ENCODE measurements at places on chromosomes 5 and 9.

- DNase-seq, result no peak
These were observed 102.4 kb upstream of the OTULINL start for GRCh38 chr5:14479143-14479696.

GRCh38 chr5:6043491-6044310 lies 334.6 kb downstream of the MED10 start:
- DNase-seq, result no peak

- DNase-seq, result no peak
These were observed 14.5 kb downstream of the ADAM19 start for GRCh38 chr5:157561110-157561509.

GRCh38 chr9:99835581-99835980 lies 13.9 kb downstream of the NR4A3 start:
- no peak for DNase-seq

GRCh38 chr9:100227636-100228035 lies 125.1 kb downstream of the TEX10 start:
- no peak for DNase-seq

DNA sequence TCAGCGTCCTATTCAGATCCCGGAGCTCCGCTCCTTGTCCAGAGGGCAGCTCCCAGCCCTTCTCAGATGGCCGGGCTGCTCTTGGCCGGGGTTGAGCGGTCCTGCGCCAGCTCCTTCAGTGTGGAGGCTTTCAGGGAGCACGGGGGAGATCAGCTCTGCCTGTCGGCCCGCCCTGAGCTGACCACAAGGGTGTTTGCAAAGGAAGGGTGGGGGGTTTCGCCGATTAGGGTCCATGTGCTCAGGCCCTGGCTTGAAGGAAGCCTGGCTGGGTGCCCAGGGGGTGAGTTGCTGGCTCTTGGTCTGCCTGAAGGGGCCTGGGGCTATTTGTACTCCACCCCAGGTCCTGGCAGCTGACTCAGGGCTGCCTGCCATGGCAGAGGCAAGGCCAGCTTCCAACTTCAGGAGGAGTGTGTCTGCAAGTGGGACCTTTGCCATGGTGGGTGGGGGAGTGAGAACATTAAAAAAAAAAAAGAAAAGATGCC lies 250.1 kb upstream of the KLF4 start:
- no peak for DNase-seq

DNA sequence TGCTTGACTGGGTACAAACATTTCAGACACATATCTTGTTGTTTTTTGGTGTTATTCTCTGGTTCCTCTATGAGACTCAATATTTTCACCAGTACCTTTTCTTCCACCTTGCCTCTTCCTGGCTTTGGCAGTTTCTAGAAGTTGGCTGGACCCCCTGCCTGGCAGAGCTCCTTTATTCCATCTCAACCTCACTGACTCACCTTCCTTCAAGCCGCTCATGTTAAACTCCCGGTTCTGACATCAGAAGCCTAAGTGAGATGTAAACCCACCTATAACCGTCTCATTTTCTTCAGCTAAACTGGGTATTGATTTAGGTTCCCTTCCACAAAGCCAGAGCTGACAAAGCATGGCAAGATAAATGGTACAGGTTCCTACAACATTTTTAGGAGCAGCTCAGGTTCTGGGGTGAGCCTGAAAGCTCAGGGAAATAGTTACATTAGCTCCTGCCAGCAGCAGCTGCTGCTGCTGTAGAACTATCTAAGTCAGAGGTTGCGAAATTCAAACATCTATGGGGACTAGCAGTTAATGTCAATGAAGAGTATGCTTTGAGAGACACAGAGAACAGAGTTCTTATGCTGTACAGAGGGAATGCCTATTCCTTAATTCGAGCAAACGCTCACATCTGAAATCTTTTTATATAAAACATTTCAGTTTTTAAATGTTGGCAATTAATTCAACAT lies 197.1 kb upstream of the NR3C1 start:
- DNase-seq, result peak; percentile 34

DNA sequence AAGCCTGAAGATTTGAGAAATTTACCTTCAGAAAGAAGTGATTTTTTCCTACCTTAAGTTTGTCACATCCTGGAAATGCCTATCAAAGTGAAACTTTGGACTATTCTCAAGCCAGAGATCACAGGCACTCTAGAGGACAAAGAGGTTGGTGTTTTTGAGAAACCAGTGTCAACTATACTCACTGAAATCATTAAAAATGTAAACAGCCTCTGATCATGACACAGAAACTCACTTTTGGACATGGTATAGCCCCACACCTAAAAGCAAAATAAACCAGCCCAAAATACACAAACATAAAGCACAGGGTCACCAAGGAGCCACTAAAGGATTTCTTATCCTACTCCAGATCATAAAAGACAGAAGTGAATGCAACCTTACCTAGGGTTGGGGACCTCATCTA lies 65.7 kb upstream of the ICE1 start:
- no peak for DNase-seq

- DNase-seq, result no peak
These were observed 31.0 kb downstream of the GOLGA2 start for GRCh38 chr9:128244837-128245231.

- DNase-seq, result no peak
These were observed 57.2 kb downstream of the KIF4B start for GRCh38 chr5:155070781-155071180.

DNA sequence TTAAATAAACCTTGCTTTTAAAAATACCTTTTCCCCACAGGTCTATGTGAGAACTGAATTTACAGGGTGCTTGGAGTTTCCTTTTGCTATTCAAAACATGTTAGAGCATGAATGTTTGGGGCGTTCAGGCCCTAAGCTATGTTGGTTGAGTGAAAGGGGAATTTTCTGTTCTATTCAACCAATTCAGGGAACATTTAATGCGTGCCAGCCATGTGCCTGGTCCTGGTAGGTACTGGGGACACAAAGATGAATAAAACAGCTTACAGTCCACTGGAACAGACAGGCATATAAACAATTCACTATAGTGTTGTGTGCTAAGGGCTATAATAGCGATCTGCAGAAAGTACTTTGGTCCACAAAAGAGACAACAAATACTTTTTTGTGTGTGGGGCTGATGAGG lies 108.5 kb downstream of the ZSWIM6 start:
- no peak for DNase-seq
